ENCODE measurements at places on chromosomes 7 and 10.

DNA sequence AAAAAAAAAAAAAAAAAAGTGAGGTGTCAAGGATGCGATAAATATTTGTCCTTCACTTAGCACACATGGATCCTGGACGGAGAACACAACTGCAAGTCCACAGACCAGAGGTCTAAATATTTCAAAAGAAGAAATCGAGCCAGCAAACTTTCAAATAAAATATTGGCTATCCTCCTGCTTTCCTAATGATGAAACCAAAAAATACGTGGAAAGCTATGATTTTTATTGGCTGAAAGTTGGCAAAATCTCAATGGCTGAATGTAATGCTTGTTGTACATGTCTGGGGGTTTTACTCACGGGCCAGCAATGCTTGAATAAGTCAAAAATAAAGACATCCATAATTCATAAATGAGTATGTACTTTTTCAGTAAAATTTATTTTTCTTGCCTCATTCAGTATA is 19.0 kb upstream of the MGMT start:
- DNase-seq, result no peak

GRCh38 chr7:102978284-102978683 is 65.5 kb downstream of the LRRC17 start:
- DNase-seq, result peak; percentile 89

- peak; percentile 41 for DNase-seq
Measured at GRCh38 chr10:128211064-128211504, 84.9 kb upstream of the MKI67 start.

DNA sequence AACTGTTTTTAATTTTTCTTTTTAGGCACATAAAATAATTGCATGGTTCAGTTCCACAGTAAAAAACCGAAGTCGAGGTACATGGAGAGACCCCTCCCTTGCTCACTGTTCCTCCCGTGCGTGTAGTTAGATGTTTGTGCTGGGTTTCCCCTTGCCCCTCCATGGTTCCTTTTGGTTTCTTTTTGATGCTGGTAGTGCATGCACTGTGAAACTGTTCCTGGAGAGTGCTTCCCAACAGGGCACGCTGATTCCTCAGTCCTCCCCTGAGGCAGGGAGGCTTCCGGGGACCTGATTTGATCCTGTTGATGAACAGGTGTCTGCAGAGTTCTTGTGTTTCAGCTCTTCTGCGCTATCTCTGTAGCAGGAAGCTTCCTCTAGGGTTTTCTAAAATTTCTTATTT is 69.5 kb downstream of the ADCY1 start:
- DNase-seq, result no peak

GRCh38 chr7:4302203-4302905 is 379.7 kb upstream of the FOXK1 start:
- DNase-seq, result no peak
